ENCODE measurements at places on chromosomes 2 and 18. TPM values are rescaled to one million over a fixed set of nuclear protein-coding genes. Genes with fewer than 3 reads are reported as not detected.

LHCGR gene
- total RNA-seq, result not detected

CNDP1 gene
- total RNA-seq, result not detected

CMPK2 gene
- 0.26 TPM for total RNA-seq

C1QL2 gene
- total RNA-seq, result not detected

EPB41L3 gene
- total RNA-seq, result 0.53 TPM

VAMP8 gene
- 41.3 TPM for total RNA-seq

MBOAT2 gene
- total RNA-seq, result 93.3 TPM

B4GALT6 gene
- total RNA-seq, result 2.4 TPM

EN1 gene
- total RNA-seq, result not detected

SPATA3 gene
- not detected for total RNA-seq

WNT6 gene
- not detected for total RNA-seq

CCDC148 gene
- total RNA-seq, result 0.26 TPM

EPAS1 gene
- total RNA-seq, result 99.8 TPM

DSC3 gene
- total RNA-seq, result 193 TPM

TTN gene
- total RNA-seq, result under 0.01 TPM

YIPF4 gene
- 21.9 TPM for total RNA-seq

FBXO48 gene
- 0.26 TPM for total RNA-seq

SPTBN1 gene
- total RNA-seq, result 339 TPM

CDK15 gene
- 0.26 TPM for total RNA-seq

CCDC121 gene
- total RNA-seq, result 0.79 TPM

CCDC85A gene
- total RNA-seq, result 0.13 TPM

GNLY gene
- not detected for total RNA-seq

M1AP gene
- 1.0 TPM for total RNA-seq

AGBL5 gene
- total RNA-seq, result 16.5 TPM

LONRF2 gene
- total RNA-seq, result under 0.01 TPM

BUB1 gene
- total RNA-seq, result 1.3 TPM

TFCP2L1 gene
- 5.5 TPM for total RNA-seq

DES gene
- not detected for total RNA-seq

MSTN gene
- not detected for total RNA-seq

KCNE4 gene
- 0.26 TPM for total RNA-seq

IL37 gene
- total RNA-seq, result not detected

EGR4 gene
- not detected for total RNA-seq

RBMS1 gene
- total RNA-seq, result 34.1 TPM

B3GNT7 gene
- total RNA-seq, result 0.26 TPM

LRRC30 gene
- not detected for total RNA-seq

BBS5 gene
- 1.3 TPM for total RNA-seq

COLEC11 gene
- total RNA-seq, result 0.38 TPM

C2orf92 gene
- total RNA-seq, result 0.26 TPM

SPDYA gene
- total RNA-seq, result 1.4 TPM

ABCB11 gene
- 0.26 TPM for total RNA-seq

FTCDNL1 gene
- 1.0 TPM for total RNA-seq

DNAJC5G gene
- not detected for total RNA-seq

RIT2 gene
- total RNA-seq, result not detected

GPR39 gene
- total RNA-seq, result 7.1 TPM

All from bronchial epithelial cell (primary cell).